ENCODE measurements at places on chromosomes 4 and X.

DNA sequence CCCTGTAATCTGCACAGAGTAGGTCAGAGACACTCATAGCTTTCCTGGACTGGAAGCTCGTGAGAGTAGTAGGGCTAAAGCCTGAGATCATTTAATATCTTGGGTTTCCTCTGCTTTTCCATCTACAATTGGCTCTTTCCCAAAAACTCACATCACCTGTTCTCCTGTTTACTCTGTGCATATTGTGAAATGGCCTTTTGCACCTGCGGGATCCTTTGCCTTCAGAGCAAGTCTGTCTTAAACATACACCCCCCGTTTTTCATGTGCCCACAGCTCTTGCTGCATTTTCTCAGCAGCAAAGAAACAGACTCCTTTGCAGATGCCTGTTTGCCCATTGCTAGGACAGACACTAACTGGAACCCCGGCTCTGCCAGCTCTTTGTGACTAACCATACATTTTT lies 608.3 kb upstream of the PCDH10 start:
- no peak for DNase-seq

GRCh38 chr4:37682701-37683401 lies 3.3 kb downstream of the RELL1 start:
- peak; percentile 69 for DNase-seq

DNA sequence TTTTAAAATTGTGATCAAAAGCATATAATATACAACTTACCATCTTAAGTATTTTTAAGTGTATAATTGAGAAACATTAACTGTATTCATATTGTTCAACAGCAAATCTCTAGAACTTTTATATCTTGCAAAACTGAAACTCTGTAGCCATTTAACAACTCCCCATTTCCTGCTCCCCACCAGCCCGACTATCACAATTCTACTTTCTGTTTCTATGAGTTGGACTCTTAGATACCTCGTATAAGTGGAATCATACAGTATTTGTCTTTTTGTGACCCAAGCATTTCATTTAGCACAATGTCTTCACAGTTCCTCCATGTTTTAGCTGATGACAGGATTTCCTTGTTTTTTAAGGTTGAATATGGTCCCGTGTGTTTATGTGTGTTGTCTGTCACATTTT lies 106.0 kb downstream of the LRBA start:
- DNase-seq, result no peak

- no peak for DNase-seq
Measured at GRCh38 chrX:111328858-111329257, 58.6 kb upstream of the CAPN6 start.

DNA sequence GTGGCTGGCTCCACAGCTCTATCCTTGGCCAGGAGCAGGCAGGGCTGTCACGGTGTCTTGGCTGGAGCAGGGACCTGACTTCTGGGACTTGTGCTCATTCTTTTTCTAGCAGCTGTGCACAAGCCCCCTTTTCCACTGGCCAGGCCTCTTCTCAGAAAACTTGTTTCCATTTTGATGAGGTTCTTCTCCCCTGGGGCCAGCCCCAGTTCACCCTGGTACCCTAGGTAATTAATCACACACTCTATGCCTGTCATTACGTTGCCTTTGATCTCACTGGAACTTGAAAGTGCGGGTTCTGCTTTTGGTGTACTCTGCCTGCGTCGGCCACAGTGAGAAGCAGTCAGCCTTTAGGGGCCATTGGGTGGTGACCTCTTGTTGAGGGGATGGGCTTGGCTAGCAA lies 26.6 kb downstream of the DRD5 start:
- no peak for DNase-seq

GRCh38 chrX:13360146-13360545 lies 40.3 kb upstream of the ATXN3L start:
- no peak for DNase-seq

DNA sequence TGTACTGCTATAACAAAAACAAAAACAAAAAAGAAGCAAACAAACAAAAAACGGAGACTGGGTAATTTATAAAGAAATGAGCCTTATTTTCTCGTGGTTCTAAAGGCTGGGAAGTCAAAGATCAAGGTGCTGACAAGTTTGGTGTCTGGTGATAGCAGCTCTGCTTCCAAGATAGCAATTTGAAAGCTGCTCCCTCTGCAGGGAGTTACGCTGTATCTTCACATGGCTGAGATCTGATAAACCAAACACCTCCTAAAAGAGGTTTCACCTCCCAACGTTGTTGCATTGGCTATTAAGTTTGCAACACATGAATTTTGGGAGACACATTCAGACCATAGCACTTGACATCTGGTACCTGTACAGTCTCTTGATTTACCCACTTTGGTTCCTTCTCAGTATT lies 854.2 kb downstream of the CENPC start:
- no peak for DNase-seq

DNA sequence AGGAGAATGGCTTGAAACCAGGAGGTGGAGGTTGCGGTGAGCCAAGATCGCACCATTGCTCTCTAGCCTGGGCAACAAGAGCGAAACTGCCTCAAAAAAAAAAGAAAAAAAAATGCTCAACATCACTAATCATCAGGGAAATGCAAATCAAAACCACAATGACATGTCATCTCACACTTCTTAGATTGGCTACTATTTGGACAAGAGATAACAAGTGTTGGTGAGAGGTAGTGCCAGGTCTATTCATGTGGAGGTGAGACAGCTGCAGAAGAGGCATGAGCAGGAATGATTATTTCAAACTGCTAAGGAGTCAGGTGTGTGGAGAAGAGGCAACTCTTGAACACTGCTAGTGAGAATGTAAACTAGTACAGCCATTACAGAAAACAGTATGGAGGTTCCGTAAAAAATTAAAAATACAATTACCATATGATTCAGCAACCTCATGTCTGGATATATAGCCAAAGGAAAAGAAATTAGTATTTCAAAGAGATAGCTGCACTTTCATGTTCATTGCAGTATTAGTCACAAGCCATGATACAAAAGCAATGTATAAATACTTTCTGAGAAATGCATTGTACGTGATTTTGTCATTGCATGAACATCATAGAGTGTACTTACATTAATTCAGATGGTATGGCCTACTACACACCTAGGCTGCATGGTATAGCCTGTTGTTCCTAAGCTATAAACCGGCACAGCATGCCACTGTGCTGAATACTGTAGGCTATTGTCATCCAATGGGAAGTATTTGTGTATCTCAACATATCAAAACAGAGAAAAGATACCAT lies 75.3 kb downstream of the TMEM144 start:
- DNase-seq, result no peak

DNA sequence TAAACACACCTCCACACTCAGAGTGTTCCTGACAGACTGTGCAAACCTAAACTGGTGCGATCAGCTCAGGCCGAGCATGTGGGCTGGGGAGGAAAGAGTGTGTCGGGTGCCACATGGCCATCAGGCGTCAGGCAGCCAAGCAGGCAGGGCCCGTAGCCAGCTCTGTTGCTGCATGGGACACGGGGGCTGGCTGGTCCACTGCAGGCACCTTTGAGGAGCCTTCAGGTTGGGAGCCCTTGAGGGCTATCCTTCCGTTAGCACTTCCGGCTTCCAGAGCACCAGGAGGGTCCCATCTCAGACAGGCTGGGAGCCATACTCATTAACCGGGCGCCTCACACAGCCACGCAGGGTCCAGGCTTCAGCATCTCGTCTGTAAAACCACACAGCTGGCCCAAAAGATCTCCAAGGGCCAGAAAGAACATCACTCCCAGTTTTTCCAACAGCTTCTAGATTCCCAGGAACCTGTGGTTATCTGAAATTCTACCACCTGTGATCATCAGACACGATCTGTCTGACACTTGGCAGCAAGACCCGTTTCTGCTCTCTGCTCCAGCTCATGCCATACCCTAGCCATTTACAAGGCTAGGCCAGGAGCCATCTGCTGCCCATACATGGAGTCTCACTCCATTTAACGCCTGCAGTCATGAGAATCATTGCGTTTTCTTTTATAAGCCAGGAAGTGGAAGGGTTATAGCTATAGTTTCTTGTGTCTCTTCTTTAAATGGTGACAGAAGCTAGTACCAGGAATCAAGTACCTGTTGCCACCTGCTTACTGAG lies 87.5 kb downstream of the NSUN7 start:
- no peak for DNase-seq

- no peak for DNase-seq
Measured at GRCh38 chr4:92253550-92253949, 50.2 kb upstream of the GRID2 start.

GRCh38 chr4:77481856-77482255 lies 123.8 kb upstream of the CXCL13 start:
- DNase-seq, result no peak

DNA sequence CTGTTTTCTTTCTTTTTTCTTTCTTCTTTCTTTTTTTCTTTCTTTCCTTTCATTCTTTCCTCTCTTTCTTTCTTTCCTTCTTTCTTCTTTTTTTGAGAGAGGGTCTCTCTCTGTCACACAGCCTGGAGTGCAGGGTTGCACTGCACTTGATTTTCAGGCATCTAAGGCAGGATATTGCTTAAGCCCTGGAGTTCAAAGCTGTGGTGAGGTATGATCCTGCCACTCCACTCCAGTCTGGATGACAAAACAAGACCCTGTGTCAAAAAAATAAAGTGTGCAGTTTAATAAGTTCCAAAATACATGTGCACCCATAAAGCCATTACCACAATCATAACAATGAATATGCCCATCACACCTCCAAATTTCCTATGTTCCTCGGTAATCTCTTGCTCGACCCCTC lies 10.6 kb upstream of the ZNF718 start:
- peak; percentile 0 for DNase-seq

DNA sequence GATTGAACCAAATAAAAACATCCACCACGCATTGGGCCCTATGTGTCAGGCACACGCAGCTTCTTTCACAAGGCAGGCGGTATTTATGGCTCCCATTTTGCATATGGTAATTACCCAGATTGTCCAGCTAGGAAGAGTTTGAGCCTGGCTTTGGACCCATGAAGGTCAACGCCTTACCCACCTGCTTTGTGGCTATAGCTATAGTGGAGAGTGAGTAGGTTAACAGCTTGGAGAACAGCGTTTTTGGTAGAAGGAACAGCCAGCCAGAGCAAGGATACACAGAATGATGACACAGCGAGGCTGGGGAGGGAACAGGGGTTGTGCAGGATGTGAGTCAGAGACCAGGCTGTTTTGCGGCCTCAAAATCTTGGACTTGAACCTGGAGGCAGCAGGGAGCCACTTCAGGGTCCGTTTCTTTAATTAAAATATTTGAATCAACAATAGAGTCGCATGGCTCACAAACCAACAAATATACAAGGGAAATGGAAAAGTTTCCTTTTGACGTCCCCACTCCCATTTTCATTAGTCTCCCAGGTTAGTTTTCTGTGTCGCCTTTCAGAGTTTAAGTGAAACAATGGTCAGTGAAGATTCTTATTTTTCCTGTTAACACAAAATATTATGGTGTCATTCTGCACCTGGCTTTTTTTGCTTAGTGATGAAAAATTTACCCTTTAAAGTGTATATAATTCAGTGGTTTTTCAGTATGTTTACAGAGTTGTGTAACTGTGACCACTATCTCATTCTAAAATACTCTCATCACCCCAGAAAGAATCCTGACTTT lies 118.2 kb upstream of the STX18 start:
- no peak for DNase-seq

- no peak for DNase-seq
Measured at GRCh38 chrX:47133493-47133892, 11.0 kb downstream of the NDUFB11 start.

GRCh38 chrX:23333842-23334520 lies 668 bp upstream of the PTCHD1 start:
- DNase-seq, result peak; percentile 67

- no peak for DNase-seq
Measured at GRCh38 chrX:150581093-150581775, 12.8 kb downstream of the MTM1 start.

GRCh38 chrX:150616179-150616862 lies 47.9 kb downstream of the MTM1 start:
- no peak for DNase-seq

Data from hepatocyte (in vitro differentiated cells).